ENCODE measurements at places on chromosomes 12 and 14.

DNA sequence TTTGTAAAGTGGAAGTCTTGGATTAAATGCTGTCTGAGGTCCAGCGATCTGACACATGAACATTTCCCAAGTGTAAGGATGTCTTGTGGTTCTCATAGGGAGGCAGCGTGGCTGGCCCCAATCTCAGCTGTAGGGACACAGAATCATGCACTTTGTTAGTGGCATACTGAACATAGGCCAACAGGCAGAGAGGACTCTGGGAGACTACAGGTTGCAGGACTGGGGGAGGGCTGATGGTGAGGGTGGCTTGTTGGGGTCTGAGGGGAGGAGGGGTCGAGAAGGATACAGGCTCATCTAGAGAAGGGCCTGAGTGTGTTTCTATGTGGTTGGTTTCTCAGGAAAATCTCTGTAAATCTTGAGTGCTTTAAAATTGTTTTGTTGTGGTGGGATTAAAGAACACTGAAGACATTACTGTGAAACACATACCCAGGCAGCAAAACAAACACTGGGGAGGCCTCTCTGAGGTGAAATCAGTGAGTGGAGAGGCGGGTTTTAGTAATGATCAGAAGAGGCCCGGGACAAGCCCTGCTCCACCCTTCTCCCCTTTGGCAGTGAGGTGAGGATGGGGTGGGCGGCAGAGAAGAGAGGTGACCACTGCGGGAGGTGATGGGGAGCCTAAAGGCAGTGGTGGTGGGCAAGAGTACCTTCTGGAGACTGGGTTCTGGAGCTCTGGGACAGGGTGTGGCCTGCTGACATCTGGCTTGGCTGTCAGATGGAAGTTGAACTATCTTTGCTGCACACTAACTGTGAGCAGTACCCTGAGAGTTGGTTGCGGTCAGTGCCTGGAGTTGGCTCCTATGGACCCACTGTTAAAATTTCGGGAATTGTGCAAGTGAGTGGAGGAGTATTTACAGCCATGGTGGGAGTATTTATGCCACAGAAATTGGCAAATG lies 3.3 kb downstream of the NYNRIN start:
- DNase-seq = no peak

- no peak for DNase-seq
These were observed 935 bp upstream of the CKB start for GRCh38 chr14:103523575-103523954.

DNA sequence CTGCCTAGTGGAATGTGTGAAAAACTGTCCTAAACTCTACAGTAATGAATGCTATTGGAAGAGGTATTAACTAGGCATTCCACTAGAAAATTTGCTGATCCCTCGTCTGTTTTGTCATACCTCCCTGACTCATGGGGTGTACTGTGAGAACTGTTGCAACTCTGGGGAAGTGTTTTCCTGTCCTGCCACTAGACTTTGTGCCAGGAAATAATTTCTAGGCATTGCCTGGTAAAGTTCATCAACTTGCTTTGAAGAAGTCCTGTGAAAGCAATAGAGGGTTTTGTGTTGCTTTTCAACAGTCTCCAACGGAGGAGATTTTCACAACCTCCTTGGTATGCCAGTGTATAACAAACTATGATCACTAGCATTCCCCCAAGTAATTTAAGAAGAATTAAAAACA lies 139.9 kb downstream of the AKAP6 start:
- peak; percentile 81 for DNase-seq

DNA sequence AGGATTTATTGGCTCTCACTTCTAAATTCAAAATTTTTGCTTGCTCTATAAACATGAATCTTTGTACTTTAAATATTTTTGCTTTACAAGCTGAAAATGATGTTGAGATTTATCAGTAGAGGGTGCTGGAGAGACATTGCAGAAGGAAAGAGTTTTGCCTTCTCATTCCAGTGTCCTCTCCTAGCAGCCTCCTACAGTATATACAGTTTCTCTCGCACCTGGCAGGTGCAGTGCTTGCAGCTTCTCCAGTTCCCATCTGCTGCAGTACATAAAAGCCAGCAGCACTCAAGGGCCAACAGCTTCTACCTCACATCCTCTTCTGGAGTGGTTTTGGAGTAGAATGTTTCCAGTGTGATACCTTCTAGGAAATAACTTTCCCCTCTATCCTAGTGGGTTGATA lies 601.8 kb upstream of the ATXN7L3B start:
- DNase-seq = no peak

GRCh38 chr14:100160534-100160916 lies 1.1 kb upstream of the DEGS2 start:
- no peak for DNase-seq

- DNase-seq = no peak
These were observed 39.1 kb upstream of the GZMB start for GRCh38 chr14:24673059-24673458.

GRCh38 chr14:20760950-20761349 lies 7.3 kb upstream of the EDDM3B start:
- DNase-seq = no peak

GRCh38 chr12:5587711-5588121 lies 155.8 kb downstream of the NTF3 start:
- DNase-seq = no peak

DNA sequence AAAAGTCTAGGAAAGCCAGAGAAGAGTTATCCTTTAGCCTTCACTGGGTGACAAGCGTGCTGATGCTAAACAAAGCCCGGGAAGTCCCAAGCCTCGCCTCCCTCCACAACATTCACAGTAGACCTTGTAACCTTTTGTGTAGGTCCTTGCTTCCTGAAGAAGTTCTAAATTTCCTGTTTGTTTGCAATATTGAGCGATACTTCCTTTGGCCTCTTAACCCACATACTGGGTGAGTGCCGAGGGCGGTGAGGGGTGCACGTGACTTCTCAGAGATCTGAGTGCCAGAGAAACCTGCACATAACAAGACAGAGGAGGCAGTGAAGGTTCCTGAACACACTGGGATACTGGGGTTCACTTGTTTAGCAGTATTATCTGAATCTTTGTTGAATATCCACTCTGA lies 134.3 kb downstream of the PLXNC1 start:
- DNase-seq = no peak
